ENCODE measurements at places on chromosomes 5 and 9.

- no peak for DNase-seq
Measured at GRCh38 chr9:114709636-114710035, 27.6 kb upstream of the TEX48 start.

DNA sequence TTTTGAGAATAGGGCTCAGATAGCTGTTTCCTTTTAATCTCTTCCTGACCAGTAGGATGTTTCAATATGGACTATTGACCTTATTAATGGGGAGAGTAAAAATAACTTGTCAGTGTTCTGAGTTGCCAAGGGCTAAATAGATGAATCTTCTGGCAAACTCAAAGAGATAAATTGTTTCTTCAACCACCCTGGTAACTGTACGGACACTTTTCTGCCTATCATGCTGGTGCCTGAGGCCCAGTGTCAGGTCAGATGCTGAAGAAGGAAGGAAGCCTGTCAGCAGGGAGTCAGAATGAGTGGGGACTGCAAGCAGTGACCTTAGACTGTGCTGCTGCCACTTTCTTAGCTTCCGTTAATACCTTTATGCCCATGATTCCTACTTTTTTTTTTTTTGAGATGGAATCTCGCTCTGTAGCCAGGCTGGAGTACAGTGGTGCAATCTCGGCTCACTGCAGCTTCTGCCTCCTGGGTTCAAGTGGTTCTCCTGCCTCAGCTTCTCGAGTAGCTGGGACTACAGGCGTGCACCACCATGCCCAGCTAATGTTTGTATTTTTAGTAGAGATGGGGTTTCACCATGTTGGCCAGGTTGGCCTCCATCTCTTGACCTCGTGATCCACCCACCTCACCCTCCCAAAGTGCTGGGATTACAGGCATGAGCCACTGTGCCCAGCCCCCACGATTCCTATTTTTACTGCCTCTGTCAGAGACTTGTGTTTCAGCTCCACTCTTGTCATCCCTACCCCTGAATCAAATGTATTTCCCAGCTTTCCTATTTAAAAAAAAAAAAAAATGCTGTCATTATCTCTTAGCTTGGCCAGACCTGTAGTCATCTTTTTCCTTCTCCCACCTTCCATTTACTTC is 33.7 kb downstream of the TGFBR1 start:
- DNase-seq, result no peak

DNA sequence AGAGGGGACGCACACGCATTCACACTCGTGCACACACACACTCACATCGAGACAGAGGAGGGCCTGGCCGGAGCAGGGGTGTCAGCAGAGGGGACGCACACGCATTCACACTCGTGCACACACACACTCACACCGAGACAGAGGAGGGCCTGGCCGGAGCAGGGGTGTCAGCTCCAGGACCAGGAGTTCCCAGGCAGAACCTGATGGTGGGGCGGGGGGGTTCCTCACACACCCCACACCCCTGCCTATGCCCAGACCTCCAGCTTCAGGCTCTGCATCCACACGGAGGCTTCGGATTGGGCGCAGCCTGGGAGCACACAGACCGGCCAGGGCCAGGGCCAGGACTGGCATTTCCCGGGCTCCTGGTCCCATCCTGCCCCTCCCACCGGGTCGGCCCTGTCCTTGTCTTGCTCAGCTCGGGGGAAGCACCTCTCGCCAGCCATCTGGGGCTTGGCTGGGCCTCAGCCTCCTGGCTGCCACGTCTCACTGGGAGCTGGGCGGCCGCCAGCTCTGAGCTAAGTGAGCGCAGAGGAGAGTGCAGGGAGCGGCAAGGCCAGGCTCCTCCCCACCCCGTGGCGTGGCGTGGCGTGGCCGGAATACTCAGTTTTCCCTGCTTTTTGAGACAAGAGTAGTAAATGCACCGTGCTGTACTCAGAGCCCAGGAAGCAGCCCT is 31.3 kb downstream of the ADAMTS2 start:
- DNase-seq, result no peak

- no peak for DNase-seq
Measured at GRCh38 chr5:179226696-179227095, 118.6 kb downstream of the ADAMTS2 start.

GRCh38 chr5:106417163-106417562 is 1253.6 kb downstream of the EFNA5 start:
- DNase-seq, result no peak

- DNase-seq, result no peak
Measured at GRCh38 chr9:9924376-9924775, 688.4 kb downstream of the PTPRD start.

DNA sequence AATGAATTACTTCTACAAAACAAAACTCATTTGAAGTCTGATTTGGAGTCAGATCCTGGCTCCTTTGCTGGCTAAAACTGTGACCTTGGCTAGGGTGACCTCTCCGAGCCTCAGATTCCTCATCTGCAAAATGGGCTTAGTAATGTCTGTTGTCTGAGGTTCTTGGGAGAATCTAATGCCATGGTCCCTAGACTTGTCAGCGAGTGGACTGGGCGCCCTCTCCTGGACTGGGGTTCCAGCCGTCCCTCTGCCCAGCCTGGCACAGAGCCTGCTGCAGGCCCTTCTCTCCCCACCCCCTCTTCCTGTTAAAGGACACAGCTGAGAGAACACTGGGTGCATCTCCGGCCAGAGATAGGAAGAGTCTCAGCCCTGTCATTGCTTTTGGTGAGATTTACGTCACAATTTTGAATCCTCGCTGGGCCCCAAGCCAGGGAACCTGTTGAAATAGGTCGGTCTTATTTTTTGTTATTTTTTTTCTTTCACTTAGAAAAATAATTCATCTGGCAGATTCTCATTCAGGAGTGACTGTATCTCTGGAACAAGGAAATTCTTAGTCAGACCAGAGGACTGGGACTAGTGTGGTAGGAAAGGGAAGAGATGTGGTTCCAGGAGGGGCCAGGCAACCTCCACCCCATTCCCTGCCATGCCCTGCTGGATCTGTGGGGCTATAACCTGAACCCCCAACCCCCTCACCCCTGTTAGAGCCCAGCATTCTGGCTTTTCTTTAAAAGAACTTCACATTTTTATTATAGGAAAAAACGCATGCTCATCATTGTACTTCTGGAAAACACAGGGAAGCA is 48.2 kb upstream of the RPL26L1 start:
- DNase-seq, result no peak

DNA sequence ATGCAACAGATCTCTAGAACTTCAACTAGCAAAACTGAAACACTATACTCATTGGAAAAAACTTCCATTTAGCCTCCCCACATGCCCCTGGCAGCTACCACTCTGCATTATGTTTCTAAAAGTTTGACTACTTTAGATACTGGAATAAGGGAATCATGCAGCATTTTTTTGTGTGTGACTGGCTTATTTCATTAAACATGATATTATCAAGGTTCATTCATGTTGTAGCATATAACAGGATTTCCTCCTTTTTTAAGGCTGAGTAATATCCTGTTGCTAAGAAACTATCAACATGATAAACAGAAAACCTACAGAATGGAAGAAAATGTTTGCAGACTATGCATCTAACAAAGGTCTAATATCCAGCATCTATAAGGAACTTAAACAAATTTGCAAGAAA is 597.9 kb downstream of the DMRTA1 start:
- DNase-seq, result no peak

DNA sequence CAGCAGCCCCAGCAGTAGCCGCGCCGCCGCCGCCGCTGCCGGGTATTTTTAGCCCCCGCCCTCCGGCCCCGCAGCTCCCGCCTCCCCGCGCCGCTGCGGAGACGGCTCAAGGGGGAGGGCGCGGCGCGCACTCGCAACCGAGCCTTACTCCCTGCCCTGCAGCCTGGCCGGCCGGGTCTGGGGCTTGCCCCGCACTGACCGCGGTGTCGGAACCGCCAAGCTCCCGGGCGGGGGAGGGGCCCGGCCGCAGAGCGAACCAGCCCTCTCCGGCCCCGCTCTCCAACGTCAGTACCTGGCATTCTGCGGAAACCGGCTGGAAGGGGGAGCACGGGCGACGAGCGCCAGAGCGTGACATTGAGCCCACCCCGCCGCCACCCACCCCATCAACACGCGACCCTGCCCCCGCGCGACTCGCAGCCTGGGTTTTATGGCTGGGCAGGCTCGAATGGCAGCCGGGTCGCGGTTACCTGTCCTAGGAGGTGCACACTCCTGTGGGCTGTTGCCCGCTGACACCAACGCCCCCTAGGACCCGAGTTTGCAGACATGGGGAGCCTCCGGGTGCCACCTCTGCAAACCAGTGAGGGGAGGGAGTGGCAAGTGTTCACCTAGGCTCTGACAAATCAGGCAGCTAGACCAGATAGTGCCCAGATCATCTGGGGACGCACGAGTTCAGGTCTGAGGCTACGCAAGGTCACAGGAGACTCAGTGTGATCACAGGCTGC is at the start of gene ACSL6:
TSS of gene ACSL6 (minus strand) at position 37 of the 722 bp plus-strand sequence. CDS start 105 bp downstream, outside the sequence.
- DNase-seq, result no peak

DNA sequence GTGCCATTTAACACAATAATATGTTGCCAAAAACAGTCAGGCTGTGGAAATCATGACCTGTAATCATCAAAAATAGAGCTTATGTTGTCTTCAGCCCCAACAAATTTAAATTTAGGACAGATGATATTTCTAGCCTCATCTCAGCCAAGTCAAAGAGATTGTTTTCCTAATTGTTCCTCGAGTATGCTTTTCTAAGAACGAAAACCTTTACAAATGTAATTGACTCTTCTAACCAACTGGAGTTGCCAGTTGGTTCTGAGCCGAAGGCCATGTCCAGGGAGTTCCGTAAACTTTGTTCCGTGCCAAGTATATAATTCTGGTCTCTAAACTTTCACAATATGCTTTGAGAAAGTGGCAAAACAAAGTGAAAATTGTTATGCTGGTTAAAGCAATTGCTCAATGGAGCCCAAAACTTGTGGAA is 160.8 kb downstream of the CEMIP2 start:
- no peak for DNase-seq

- no peak for DNase-seq
Measured at GRCh38 chr9:36450110-36450732, 50.2 kb upstream of the RNF38 start.

DNA sequence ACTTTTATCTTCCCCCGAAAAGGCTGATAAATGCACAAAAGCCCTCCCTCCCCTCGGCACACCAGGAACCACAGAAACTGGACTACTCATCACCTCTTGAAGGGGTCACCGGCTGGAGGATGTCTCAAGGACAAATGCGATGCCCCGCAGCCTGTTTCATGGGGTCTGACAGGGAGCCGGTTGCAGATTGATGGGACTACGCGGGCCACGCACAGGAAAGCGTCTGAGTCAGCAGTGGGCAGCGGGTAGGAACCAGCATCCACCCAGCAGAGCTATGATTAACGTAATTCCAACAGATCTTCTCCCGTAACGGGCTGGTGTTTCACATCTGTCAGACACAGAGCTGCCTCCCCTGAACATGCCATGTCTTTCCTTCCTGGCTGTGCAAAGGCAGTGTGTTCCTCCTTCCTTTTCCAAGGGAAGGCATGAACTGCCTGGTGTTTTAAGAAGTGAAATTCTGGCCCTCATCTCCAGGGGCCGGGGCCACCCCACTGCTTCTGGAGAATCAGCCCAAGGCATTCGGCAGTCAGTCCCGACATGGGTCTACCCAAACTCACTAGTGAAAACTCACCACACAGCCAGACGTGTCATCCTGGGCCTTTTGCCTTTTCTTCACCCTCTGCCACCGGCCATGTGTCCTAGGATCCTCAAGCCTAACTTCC is 144.4 kb upstream of the PHYKPL start:
- no peak for DNase-seq

GRCh38 chr9:36492865-36493264 is 79.8 kb upstream of the MELK start:
- no peak for DNase-seq

DNA sequence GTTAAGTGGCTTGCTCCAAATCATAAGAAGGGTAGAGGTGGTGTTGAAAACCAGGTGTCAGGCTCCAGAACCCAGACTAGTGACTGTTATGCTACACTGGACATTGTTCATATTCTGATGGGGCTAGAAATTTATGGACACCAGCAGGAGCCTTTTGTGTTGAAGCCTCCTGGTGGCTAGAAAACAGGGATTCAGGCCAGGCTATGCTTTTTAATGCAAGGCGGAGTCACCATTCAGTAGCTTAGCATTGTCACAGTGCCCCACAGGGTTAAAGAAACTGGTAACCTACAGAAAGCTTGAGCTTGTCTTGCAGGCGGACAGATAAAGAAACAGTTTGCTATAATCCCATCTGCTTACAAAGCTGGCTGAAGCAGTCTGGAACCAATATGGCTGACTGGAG is 23.0 kb upstream of the GOLM1 start:
- no peak for DNase-seq

- no peak for DNase-seq
Measured at GRCh38 chr9:69987457-69987856, 56.2 kb upstream of the MAMDC2 start.

DNA sequence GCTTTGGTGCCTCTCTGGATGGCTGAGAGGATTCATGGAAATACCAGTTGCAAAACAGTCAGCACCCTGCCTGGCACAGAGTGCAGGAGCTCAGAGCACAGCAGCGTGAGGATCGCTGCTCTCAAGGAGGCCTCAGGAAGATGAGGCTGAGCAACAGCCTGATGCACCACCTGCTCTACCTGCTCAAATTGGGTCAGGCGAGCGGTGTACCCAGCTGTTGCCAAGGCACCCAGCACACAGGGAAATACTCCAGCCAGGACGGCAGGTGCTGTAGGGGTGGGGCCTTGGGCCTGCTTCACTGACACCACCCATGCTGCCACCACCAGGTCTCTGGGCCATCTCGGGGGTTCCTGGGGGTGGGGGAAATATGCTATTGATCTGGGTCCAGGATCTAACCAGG is 4.3 kb downstream of the EEIG1 start:
- DNase-seq, result no peak

DNA sequence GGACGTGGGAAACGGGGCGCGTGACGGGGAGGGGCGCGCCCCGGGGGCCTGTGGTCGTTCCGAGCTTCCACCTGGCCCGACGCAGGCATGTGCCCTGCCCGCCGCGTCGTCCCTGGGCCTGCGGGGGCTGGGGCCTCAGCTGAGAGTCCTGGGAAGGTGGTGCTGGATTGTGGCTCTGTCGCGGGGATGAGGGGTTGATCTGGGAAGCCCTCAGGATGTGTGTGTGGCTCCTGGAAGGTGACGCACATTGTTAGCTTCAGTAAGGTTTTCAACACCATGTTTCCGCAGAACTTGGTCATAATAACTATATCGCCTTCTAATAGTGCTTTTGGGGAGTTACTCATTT is 589.1 kb downstream of the MTRR start:
- no peak for DNase-seq

GRCh38 chr5:133326361-133326760 is 274.5 kb downstream of the HSPA4 start:
- no peak for DNase-seq

- no peak for DNase-seq
Measured at GRCh38 chr9:127112056-127112455, 10.4 kb downstream of the ANGPTL2 start.
